ENCODE measurements at places on chromosomes 1 and 21.

DNA sequence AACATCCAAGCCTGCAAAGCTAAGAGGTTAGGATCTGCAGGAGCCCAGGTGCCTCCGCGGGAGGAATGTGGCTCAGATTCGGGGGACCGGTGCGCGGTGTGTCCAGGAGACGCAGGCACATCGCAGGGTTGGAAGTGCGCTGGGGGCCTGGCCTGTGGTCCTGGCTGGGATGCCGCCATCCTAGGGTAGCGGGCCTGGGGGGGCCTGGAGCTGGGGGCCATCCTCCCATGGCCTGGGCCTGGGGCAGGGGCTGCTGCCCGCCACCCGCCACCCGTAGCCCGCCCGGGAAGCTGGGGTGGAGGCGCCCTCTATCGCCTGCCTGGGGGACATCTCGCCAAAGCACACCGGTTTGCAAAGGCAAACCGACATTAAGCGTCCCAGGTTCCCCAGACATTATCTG lies 170.6 kb upstream of the ARHGEF16 start:
- no peak for DNase-seq

DNA sequence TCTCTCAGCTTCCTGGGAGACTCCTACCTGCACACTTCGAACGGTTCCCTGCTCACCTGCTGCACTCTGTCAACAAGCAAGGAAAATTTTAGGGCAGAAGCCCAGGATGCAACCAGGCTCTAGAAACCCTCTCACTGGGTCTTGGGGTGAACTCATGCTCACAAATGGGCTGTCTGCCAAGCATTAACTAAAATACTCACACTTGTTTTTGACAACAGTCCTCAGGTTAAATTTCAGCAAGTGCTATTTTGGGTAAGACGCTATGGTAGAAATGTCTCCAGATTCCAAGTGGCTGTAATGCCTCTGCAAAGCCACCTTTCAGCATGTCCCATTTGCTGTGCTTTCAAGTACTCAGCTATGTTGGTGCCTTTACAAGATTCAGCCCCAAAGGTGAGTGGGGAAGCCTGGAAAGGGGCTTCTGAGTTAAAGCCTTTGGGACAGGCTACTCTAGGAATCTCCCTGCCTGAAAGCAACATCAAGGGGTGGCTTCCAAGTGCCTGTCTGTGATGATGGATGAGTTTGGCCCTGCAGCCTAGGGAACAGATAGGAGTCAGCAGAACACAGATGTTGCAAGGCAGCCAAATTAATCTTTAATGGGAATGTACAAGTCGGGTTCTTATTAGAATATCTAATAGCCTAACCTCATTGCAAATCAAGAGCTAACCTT lies 211.9 kb upstream of the SPAG17 start:
- DNase-seq: no peak

- DNase-seq: no peak
Observed at GRCh38 chr1:66652556-66652955, 99.7 kb upstream of the DYNLT5 start.

- no peak for DNase-seq
Observed at GRCh38 chr21:42336054-42336453, 14.7 kb downstream of the TFF2 start.

GRCh38 chr1:229017091-229017490 lies 253.8 kb upstream of the RAB4A start:
- peak; percentile 40 for DNase-seq

DNA sequence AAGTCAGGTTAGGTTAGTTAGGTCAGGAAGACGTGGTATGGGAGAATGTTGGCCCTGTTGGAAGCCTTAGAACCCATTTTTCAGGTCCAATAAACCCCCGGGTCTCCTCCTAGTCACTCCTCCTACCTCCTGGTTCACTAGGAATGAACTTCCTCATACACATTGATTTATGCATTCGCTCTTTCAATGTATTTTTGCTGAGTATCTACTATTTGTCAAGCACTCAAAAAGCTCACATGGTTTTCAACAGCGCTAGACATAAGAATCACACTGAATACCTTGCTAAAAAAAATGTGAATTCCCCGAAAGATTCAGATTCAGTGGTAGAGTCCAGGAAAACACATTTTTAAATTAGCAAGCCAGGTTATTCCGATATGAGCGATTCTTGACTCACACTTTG lies 85.8 kb upstream of the LRRN2 start:
- no peak for DNase-seq

GRCh38 chr1:184507165-184507564 lies 120.3 kb downstream of the C1orf21 start:
- DNase-seq: no peak

DNA sequence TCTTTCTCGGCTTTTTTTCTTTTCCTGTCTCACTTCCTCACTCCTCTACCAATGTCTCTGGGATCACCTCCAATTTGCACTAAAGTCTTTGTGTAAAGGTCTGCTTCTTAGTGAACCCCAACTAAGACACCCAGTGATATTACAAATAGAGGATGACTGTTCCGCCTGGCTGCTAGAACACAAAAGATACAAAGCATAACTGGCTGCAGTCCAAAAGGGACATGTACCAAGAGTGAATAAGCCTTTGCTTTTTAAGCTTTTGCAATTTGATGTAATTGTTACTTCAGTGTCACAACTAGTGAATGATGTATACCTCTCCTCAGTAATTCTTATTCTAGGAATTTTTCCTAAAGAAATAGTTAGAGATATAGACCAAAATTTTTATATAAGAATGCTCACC lies 82.8 kb upstream of the BEND5 start:
- DNase-seq: no peak

GRCh38 chr1:165575468-165576099 lies 31.8 kb downstream of the LRRC52 start:
- no peak for DNase-seq

GRCh38 chr1:176720838-176721237 lies 257.9 kb downstream of the PAPPA2 start:
- DNase-seq: no peak

DNA sequence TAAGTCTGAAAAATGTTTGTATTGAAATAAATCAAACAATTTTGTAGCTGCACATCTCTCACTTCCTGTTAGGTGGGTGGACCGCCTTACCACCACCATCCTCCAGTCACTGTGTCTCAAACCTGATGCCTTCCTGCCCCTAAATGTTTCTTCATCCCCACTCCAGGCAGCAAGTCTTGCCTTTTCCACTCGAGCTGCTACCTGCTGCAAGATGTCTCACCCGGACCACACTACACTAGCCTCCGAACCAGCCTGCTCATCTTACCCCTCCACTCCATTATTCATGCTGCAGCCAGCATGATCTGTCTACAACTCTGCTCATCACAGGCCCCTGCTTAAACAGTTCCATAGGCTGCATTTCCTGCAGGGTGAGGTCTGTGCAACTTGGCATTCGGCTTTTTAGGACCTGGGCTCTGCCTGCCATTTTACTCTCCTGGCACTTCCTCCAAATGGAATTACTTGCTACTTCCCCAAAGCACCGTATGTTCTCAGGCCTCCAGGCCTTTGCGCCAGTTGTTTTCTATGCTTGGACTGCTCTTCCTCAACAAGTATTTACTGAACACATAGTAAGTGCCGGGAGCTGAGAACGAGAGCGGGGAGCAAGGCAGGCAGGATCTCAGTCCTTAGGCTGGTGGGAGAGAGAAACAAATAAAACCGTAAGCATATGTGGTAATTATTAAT lies 5.2 kb upstream of the SF3A3 start:
- DNase-seq: no peak

- no peak for DNase-seq
Observed at GRCh38 chr1:17696417-17697301, 58.5 kb upstream of the ACTL8 start.

- no peak for DNase-seq
Observed at GRCh38 chr21:39052718-39053117, 130.5 kb downstream of the PSMG1 start.

DNA sequence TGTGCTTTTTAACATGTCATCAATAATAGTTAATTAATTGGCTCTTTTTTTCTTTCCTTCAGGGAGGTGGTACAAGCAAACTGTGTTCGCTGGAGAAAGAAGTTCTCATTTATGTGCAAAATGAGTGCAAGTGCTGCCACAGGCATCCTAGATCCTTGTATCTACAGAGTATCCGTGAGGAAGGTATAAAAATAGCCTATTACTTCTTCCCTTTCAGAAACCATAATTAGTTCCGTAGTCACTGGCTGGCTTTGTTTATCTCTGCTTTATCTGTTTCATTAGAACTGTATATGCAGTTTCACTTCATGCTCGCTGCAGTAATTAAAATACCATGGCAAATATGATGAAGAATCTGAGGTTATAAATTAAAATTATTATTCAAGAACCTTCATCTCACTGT lies 40.6 kb downstream of the EEIG2 start:
- DNase-seq: no peak

DNA sequence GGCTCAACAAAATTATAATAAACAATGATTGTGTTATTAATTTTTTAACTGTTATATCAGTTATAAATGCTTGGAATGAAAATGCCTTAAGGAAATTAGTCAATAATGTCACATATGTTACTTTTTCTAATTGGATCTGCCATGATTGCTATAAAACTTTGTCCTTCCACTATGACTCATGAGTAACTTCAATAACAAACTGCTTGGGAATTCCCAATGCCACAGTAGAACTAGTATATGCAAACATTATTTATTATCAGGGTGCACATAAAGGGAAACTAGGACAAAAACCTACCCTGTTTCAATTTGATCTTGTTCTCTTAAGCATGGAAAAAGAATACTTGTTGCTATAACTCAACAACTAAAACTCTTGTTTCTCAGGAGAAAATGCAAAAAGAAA lies 59.1 kb upstream of the PDC start:
- DNase-seq: no peak

DNA sequence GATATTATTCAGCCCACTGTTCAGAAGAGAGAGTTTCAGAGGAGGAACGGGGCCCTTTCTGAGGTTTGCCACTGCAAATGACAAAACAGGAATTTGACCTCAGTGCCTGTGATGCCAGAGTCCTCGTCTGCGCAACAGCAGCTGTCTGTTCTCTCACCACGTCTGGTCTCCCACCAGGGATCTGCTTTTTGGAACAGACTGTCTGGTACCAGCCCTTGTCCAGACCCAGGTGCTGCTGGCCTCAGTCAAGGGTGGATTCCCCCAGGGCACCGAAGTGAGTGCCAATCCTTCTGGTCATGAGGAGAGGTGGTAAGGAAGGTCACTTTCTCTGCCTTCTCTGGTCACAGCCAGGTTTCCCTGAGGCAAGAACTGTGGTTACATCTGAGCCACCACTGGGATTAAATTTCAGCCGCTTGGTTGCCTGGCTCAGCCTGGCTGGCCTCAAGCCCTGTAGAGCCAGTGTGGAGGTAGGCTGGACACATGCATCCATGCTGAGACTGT lies 2.3 kb upstream of the BCAN start:
- no peak for DNase-seq

DNA sequence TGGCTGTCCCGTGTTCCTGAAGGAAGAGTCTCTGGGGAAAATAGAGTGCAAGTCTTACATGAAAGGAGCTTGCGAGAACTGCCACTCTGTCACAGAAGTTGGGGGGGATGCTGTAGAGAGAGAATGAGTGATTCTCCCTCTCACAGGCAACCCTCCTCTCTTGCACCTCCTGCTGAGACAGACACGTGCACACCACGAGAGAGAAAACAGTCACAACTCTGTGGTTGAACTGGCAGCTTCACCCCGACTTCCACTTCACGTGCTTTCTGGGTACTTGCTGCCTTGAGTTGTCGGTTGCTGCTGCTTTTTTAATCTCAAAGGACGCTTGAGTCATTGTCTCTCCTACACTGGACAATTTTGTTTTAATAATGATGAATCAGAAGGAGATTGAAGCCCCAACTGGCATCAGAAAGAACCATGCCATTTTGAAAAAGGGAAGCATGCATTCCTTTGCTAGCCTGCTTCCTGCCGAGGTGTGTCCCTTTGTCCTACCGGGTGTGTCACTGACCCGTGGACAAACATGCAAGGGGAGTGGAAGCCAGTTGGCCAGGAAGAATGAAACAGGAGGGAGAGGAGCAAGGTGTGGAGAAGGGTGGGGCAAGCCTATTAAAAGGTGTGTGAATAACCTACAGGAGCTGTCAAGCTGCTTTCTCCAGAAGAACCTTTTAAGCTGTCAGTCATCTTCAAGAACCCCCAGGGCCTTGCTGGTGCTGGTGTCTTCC lies 164.2 kb downstream of the CACNA1E start:
- DNase-seq: no peak

DNA sequence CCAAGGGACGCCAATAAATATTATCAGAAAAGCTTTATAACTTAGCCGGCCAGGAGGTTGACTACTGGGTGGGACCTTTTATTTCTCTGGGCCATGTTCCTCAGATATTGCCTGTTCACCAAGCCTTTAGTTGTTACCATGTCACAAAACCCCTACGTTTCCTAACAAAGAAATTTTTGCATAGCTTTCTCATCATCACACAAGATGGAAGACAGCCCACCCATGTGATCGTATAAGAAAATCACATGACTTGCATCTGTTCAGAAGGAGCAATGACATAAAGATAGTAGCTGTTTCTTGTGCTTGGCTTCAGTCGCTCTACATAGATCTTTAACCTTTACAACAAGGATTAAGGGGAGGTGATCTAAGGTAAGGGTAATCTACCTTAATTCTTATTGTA lies 88.9 kb upstream of the NGF start:
- DNase-seq: no peak

DNA sequence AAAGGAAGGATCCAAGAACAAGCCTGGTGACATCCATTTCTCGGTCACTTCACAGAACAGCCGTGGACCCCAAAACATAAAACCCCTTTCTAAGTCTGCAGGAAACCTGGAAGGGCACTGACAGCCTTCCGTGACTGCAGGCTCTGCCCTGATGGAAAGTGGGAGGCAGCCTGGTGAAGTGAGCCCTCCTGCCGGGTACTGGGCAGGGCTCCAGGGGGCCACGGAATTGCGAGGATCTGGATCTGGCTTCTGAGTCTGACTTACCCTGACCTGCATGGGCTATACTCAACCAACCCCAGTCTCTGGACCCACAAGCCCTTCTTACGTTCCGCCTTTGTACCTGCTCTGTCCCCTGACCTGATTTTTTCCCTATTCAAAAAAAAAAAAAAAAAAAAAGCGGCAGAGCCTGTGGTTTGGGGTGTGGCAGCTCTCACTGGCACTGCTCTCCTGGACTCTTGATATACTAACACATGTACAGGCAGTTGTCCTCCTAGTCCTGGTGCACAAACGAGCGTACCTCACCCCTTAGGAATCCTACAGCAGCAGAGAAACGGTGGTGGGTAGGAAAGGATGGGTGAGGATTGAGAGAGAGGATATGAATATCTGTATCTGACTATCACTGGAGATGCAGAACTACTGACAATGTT lies 82.9 kb downstream of the BEND5 start:
- no peak for DNase-seq

- no peak for DNase-seq
Observed at GRCh38 chr1:1982379-1983232, 21.0 kb downstream of the CFAP74 start.

DNA sequence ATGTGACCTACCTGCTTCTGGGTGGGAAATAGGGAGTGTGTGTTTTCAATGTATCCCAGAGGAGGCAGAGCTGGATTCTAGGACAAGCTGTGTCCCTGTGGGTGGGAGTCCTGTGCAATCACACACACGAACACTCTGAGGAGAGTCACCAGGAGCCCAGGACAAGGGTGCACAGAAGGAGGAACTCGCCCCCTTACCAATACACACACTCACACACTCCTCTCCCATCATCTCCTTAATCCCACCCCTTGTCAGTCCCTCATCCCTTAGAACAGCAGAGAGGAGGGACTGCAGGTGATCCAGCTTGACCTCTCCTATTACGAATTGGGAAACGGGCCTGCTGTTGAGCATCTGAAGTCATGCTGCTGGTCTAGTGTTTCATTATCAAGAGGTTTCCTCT lies 8.5 kb upstream of the MYBPHL start:
- DNase-seq: no peak

Measured in CD14-positive monocyte (primary cell).